Upper lobe of left lung (tissue), 6 donors: ENCODE measurements at places on chromosomes 7 and 10. TPM values are rescaled to one million over a fixed set of nuclear protein-coding genes. Genes with fewer than 3 reads are reported as not detected.

The ACSM6 gene
- total RNA-seq: not detected

- no peaks in the 10 kb centered on the region for H3K27me3 ChIP-seq
- H3K4me3 ChIP-seq: no peak overlapping the region
- no peaks in the 10 kb centered on the region for H3K4me1 ChIP-seq
- H3K27ac ChIP-seq: no peak overlapping the region
- no peak for DNase-seq
These were observed 60.2 kb downstream of the FIGNL1 start for GRCh38 chr7:50389961-50390360.

DNA sequence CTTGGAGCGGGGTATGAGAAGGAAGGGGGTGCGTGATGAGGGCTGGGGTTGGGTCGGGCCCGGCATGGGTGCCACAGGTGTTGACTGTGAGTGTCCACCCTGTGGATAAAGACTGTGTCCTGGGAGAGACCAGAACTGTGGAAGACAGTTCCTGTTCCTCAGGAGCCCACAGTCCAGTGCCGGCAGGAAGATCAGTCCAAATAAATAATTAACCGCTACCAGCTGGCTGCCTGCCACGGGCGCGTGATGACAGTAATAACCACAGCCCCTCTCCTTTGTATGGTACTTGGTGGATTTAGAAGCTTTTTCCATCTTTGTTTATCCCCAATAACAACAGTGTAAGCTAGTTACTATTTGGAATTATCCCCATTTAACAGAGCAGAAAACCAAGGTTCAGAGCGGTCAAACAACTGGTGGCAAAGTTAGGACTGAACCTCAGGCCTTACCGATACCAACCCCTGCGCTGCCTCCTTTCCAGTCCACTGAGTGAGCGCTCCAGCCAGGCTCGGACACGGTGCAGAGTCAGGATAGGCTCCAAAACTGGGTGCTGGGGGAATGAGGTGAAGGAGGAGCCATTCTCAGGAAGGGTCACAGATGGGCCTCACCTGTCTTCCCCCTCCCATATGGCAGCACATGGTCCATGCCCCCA lies 5.1 kb downstream of the ZMIZ1 start:
- peak overlapping the region; percentile 95 for H3K27ac ChIP-seq
- peak overlapping the region; percentile 22 for H3K4me3 ChIP-seq
- peak; percentile 82 for DNase-seq
- H3K4me1 ChIP-seq: peaks cover 77% of the 10 kb centered on the region
- H3K27me3 ChIP-seq: no peaks in the 10 kb centered on the region
- no peaks in the 10 kb centered on the region for H3K36me3 ChIP-seq

The STEAP1 gene
- 3.1 TPM for total RNA-seq

GRCh38 chr7:39085590-39086049 lies 107.9 kb downstream of the POU6F2 start:
- no peak for DNase-seq
- peak overlapping the region; percentile 15 for H3K4me3 ChIP-seq
- no peaks in the 10 kb centered on the region for H3K27me3 ChIP-seq
- no peak overlapping the region for H3K27ac ChIP-seq
- no peaks in the 10 kb centered on the region for H3K4me1 ChIP-seq

The BTBD16 gene
- total RNA-seq: 0.20 TPM

The STAMBPL1 gene
- 4.9 TPM for total RNA-seq

- H3K4me1 ChIP-seq: no peaks in the 10 kb centered on the region
- H3K36me3 ChIP-seq: no peaks in the 10 kb centered on the region
- no peak overlapping the region for H3K4me3 ChIP-seq
- DNase-seq: no peak
- no peak overlapping the region for H3K27ac ChIP-seq
These were observed 27.5 kb downstream of the HOXA1 start for GRCh38 chr7:27068259-27068658.

The SPDYE2 gene
- 0.23 TPM for total RNA-seq

The KCNIP2 gene
- 2.7 TPM for total RNA-seq

DNA sequence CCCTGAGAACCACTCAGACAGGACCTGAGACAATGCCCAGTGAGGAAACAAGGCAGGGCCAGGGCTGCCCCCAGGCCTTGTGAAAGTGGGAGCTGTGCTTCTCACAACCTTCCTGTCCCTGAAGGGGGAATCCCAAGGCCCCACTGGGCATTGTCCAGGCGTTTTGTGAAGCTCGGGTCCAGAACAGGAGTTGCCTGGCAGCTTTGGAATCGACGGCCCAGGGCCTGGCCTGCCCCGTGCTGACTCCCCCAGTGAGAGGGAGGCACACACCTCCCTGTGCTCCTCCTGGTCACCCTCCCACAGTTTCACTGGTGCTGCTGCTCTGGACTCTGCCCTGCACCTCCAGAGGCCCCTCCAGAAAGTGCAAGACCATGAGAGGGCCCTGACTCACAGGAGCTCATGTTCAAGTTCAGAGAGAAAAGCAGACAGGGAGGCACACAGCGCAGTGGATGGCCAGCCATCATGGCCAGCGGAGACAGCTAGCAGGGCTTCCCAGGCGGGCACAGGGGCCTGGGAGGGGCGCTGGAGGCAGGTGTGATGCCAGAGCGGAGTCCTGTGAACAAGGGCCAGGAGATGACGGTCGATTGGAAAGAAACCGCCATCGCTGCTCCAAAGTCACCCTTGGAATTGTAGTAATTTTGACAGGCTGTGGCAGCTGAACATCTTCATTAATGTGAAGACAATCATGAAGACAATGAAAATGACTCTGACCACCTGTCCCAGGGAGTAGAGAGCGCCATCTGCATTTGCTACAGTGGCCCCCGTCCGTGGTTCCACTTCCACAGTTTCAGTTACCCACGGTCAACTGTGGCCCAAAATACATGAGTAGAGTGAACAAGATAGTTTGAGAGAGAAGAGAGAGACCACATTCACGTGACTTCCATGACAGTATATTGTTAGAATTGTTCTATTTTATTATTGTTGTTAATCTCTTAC lies 103.7 kb downstream of the MKI67 start:
- H3K27me3 ChIP-seq: no peaks in the 10 kb centered on the region
- no peaks in the 10 kb centered on the region for H3K36me3 ChIP-seq
- no peak overlapping the region for H3K27ac ChIP-seq
- H3K4me1 ChIP-seq: no peaks in the 10 kb centered on the region

DNA sequence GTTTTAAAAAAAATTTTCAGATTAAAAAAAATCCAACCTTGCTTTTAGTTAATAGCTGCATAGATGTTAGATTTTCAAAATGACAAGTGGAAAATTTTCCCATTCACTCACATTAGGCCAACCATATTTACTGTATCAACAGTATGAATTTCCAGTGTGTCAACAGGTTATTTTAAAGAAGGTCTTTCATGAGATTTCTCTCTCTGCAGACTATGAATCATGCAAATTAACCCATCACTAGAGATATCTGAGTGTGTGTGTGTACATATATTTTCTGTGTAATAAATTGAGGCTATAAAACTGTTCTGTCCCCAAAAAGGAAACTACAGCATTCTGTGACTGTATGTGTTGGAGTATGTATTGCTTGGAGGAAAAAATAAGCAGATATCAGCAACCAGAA lies 305.6 kb downstream of the ARL4A start:
- H3K4me1 ChIP-seq: no peaks in the 10 kb centered on the region
- no peaks in the 10 kb centered on the region for H3K36me3 ChIP-seq
- no peak for DNase-seq
- no peaks in the 10 kb centered on the region for H3K27me3 ChIP-seq

DNA sequence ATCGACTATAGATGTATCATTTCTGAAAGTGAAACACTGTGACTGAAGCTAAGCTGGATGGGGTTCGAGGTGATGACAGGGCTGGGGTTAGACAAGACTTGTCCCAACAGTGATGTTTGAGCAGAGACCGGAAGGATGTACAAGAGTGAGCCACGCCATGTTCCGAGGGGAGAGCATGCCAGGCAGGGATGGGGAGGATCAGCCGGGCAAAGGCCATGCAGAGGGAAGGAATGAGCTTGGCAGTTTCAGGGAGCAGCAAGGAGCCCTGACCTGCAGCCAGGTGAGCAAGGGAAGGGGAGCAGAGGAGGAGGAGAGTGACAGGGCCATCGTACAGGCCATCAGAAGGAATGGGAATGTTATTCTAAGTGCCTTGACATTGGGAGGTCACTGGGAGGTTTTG lies 114.9 kb upstream of the GPR26 start:
- no peak overlapping the region for H3K4me3 ChIP-seq
- no peaks in the 10 kb centered on the region for H3K27me3 ChIP-seq
- no peaks in the 10 kb centered on the region for H3K4me1 ChIP-seq
- no peak overlapping the region for H3K27ac ChIP-seq
- DNase-seq: no peak

GRCh38 chr7:71429083-71429482 lies 297.1 kb downstream of the GALNT17 start:
- H3K4me1 ChIP-seq: no peaks in the 10 kb centered on the region
- no peak overlapping the region for H3K27ac ChIP-seq
- H3K36me3 ChIP-seq: no peaks in the 10 kb centered on the region
- DNase-seq: no peak
- no peak overlapping the region for H3K4me3 ChIP-seq

DNA sequence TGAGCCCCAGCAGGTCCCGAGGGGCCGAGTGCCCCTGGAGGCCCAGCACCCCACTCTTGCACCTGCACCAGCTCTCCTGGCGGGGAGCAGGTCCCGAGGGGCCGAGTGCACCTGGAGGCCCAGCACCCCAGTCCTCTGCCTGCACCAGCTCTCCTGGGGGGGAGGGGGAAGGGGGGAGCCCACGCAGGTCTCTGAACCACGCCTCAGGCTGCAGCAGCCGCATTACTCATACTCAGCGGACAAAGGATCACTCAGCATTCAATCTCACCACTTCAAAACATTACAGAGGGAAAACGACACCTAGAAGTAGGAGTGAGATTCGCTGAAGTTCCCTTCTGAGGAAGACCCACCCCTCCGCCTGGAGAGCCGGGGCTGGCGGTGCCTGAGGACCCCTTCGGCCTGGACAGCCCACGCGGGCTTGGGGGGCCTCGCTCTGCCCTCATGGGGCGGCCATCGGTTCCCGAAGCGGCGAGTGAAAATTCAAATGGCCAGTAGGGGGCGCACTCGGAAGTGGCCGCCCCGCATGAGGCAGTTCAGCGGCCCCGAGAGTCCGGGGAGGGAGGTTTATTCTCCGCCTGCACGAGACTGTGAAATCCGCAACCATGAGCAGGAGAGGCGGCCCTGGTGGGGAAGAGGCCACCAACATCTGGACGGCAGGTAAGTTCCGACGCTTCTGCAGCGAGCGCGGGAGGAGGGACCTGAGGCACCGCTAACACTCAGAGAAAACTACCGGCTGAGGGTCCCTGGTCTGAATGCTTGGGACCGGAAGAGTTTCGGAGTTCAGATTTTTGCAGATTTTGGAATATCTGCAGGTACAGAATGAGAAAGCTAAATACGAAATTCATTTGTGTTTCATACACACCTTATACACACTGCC lies 1.1 kb upstream of the GPER1 start:
- peak; percentile 88 for DNase-seq
- no peaks in the 10 kb centered on the region for H3K27me3 ChIP-seq
- H3K36me3 ChIP-seq: peaks cover 5% of the 10 kb centered on the region
- H3K4me1 ChIP-seq: peaks cover 64% of the 10 kb centered on the region
- H3K4me3 ChIP-seq: peak overlapping the region; percentile 42

DNA sequence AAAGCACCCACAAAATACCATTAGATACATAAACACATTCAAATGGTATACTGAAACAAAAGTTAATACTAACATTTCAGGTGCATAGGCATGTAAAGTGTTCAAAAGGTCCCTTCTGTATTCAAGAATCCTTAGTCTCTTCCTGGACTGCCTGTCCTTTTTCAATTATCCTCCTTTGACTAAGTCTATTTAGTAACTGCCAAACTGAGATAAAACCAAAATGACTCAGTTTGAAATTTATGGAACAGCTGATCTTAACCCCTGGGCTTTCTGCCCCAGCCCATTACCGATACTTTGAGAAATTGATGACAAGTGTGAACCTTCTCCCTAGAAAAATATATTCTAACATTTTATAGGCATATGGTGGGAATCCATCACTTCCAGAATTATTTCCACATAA lies 5.4 kb downstream of the EPC1 start:
- peaks cover 70% of the 10 kb centered on the region for H3K4me1 ChIP-seq
- no peak for DNase-seq
- H3K4me3 ChIP-seq: no peak overlapping the region
- no peaks in the 10 kb centered on the region for H3K27me3 ChIP-seq
- H3K27ac ChIP-seq: no peak overlapping the region

GRCh38 chr10:108574233-108574632 lies 1349.1 kb downstream of the XPNPEP1 start:
- H3K36me3 ChIP-seq: no peaks in the 10 kb centered on the region
- H3K27ac ChIP-seq: no peak overlapping the region
- no peak overlapping the region for H3K4me3 ChIP-seq
- no peak for DNase-seq

The CLCN1 gene
- not detected for total RNA-seq
